NCI-H2081 (cell line): ENCODE measurements at places on chromosomes 7 and 10.
A peak's percentile ranks its signal among the peaks of the same experiment; 100 is the strongest.

GRCh38 chr7:131781-132482, 60.4 kb upstream of the FAM20C start:
- no peak for DNase-seq

DNA sequence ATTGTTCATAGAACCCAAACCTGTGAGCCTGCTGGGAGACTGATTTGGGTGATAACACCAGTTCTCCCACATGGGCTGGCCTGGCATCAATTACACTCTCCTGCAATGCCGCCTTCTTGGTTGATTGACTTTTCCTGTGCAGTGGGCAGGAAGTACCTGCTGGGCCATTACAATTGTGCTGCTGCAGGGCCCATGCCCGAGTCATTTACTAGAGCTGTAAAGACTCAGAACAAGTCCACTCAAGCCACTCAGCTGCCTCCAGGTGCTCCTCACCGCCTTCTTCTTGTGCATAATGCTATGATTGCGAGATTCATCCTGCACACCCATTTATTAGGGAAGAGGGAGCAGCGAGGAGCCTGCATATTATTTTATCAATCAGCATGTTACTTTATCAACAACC, 264.0 kb downstream of the TCERG1L start:
- DNase-seq, result no peak

- DNase-seq, result no peak
Measured at GRCh38 chr7:80129785-80130184, 4.8 kb upstream of the GNAI1 start.

GRCh38 chr7:113945018-113945938, 26.5 kb upstream of the PPP1R3A start:
- DNase-seq, result no peak

- no peak for DNase-seq
Measured at GRCh38 chr7:57400531-57401155, 49.3 kb upstream of the ZNF716 start.

DNA sequence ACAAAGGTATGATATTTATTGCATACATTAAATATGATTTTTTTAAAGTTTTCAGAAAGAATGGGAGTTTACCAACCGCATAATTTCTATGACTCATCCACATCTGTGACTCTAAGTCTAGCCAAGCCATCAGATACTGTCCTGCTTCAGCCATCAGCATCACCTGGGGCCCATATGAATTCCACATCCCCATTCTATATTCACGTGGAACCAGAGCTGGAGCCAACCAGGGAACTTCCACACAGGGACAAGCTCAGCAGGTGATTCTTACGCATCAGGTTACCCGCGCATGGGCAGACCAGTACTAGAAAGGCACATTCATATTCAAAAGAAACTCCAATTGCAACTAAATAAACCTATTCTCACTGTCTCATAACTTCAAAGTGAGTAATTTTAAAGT, 817.7 kb upstream of the IGFBP3 start:
- no peak for DNase-seq

GRCh38 chr10:8033812-8034465, 20.5 kb upstream of the GATA3 start:
- no peak for DNase-seq

GRCh38 chr7:5769571-5769970, 11.9 kb downstream of the RNF216 start:
- no peak for DNase-seq

- peak; percentile 43 for DNase-seq
Measured at GRCh38 chr7:85829817-85830432, 643.1 kb upstream of the SEMA3D start.

GRCh38 chr7:140702774-140703173, 6.3 kb downstream of the NDUFB2 start:
- DNase-seq, result no peak

DNA sequence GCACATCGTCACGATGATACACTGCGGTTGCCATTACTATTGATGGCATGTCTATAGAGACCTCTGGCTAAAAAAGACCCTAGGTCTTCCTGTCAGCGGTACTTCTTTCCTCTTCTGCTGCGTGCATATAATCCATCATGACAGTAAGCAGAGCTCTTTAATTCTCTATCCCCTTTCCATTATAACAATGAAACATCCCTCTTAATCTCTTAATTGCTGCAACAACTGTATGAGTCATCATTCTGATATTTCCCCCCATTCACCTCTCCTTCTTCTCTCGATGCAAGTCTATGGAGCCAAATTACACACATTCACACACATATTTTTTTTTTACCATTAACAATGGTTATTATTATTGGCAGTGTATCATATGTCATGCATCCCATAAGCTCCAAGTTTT, 45.2 kb upstream of the AKR1E2 start:
- no peak for DNase-seq

DNA sequence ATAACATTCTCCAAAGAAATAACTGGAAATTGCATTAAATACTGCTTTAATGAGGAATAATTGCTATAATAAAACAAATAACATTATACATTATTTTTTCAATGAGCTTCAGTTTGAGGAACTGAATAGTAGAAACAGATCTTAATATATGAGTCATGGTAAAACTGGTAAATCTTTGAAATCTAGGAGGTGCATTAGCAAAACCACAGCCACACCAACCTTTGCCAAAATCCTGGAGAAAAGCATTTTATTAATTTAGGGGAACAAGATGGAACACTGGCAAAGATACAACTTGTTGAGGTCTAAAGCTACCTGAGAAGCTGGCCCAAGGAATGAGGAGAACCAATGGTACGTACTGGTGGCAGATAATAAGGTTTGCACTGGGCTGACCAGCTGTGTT, 5.4 kb upstream of the ASL start:
- DNase-seq, result no peak

DNA sequence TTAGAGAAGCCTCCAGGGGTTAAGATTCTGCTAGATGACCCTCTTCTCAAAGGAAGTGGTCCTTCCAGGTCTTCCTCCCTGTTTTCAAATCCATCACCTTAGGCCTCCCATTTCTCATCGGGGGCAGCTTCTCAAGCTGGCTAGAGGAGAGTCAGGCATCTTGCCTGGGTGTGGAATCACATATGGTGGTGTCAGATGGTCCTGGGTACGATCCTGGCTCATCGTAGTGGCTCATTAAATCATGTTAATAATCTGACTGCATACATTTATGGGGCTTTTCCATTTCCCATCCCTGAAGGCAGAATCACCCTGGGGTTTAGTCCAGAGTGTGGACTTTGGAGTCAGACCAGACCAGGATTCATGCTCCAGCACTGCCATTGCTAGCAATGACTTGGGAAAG, 132.6 kb downstream of the RPS24 start:
- no peak for DNase-seq

GRCh38 chr7:135481598-135481979, 28.3 kb downstream of the CNOT4 start:
- no peak for DNase-seq

- no peak for DNase-seq
Measured at GRCh38 chr10:70588859-70589570, 13.5 kb downstream of the PRF1 start.

DNA sequence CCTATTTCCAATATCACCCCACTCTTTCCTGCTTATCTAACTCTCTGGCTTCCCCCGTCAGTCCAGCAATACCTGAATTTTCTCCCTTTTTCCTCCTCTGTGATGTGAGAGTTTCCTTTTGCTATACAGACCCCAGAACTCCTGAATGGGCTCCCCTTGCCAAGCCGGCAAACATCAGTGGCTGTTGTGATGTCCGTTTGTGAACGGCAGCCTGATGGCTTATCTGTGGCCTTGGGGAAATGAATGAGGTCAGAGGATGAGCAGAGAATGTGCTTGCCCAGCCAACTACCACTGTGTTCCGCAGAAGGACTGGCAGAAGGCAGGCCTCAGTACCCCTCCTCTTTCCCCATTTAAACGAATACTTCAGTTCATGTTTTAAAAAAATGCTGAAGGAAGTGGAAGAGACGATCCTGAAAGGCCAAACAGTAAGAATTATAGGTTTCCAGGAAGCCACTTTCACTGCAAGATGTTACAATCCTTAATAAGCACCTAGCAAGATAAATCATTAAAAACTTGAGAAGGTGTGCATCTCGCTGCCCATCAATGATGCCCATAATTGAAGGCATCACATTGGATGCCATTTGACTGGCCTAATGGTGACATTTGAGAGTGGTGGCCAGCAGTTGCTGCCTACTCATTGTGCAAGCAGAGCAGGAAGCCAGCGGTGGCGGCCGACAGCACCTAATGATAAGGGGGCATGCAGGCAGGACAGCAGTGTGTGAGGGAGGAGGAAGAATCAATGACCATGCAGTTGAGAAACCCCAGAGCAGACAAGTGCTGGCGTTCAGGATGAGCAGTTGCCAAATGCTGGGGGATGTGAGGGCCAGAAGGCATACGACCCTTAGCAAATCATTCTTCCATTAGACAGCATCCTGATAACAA, 31.5 kb downstream of the SLC18A2 start:
- no peak for DNase-seq

DNA sequence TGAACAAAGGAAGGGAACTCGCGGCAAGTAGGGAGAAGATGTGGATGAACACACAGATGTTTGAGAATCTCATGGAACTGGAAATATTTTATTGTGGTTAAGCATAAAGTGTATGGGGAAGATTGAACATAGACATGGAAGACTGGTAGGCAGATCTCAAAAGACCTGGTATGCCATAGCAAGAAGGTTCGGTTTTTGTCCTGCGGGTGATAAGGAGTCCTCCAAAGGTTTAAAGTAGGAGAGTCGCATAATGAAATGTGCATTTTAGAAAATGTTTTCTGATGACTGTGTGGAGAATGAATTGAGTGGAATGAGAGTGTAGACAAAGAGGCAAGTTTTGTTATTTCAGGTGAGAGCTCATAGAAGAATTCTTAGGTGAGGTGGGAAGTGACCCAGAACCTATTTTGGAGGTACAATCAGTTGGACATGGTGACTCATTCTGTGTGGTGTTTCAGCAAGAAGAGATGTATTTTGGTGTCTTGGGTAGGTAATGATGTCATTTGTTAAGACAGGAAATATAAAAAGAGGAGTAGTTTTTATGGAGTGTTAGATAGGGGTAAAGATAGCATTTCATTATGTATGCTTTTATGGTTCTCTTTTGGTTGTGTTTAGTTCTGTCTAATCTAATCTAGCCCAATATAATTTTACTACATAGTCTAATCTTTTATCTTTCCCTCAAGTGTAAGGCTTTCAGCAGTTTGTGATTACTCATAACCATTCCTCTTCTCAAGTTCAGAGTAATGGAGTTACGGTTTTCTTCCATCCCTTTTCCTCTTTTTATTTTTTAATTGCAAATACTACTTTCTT, 239.2 kb downstream of the EXOC4 start:
- DNase-seq, result no peak

DNA sequence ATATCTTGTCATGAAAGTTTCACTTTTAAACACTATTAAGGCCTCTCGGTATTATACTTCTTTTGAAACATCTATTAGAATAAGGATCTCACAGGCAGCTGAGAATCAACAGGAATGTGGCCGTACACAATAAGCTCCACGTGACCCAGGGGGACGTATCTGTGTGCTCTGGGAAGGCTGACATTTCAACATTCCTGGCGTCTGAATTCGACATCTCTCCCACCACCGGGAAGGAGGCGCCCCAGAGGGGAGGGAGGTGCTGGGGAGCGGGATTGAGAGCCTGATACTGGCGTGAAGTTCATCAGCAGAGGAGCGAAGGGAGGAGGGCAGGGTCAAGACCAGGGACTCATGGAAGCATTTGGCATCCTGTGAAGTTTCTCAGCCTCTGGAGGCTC, 401.3 kb downstream of the DNAJB6 start:
- DNase-seq, result no peak

GRCh38 chr10:47240173-47240572, 59.8 kb upstream of the GDF10 start:
- DNase-seq, result no peak

DNA sequence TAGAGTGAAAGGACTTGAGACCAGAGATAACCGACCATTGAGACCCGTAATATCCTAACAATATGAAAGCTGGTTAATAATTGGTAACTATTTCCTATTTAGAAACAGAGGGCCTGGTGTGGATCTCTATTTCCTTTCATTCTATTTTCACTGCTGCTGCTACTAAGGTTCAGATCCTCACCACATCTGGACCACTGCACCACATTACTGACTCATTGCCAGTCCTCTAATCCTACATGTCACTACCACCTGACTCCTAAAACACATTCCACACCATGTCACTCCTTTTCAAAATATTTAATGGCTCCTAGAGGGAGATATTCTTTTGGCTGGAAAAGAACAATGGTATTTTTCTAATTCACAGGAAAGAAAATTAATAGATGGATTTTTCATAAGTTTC, 6.4 kb downstream of the USP54 start:
- DNase-seq, result no peak

GRCh38 chr10:93259126-93259525, 185.4 kb downstream of the CYP26A1 start:
- DNase-seq, result no peak

GRCh38 chr10:63396133-63396761, 69.5 kb downstream of the JMJD1C start:
- DNase-seq, result no peak

- DNase-seq, result no peak
Measured at GRCh38 chr7:105268056-105268455, 120.7 kb downstream of the SRPK2 start.

- peak; percentile 23 for DNase-seq
Measured at GRCh38 chr7:63900394-63901203, 98.0 kb upstream of the ZNF722 start.

GRCh38 chr10:116849248-116850057, at the start of gene ENO4:
ENO4 (plus strand) TSS chr10:116849499; CDS start chr10:116849567, 68 bp downstream.
- peak; percentile 79 for DNase-seq

DNA sequence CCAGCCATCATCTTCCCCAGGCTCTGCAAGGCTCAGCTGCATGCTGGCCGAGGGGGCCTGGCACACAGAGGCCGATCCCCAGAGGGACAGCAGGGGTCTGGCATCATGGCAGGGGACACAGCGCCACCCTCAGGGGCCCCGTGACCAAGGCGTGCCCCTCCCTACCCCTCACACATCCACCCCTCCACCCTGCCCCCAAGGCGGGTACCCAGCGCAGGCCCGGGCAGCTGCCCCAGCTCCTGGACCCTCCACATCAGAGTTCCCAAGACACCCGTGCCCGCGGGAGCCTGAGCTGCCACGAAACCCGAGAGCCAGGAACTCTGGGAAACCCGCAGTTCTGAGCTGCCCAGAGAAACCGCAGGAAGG, 46.5 kb upstream of the TNRC18 start:
- DNase-seq, result no peak

DNA sequence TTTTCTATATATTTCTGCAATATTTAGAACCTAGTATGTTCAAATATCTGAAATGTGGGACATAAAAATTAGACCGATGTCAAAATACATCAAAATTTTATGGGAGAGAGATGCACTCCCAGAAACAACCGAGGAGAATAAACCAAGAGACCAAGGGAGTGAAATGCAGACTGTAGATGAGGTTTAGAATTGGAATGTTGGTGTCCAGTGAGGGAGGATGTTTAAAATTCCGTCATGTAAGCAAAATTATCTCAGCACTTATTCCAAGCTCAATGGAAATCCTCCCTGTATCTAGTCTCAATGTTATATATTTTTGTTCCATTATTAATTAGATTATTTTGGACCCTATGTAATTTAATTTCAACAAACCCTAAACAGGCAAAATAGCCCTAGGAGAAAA, 61.9 kb upstream of the MAGI2 start:
- DNase-seq, result no peak
